Mammary epithelial cell (primary cell): ENCODE measurements at places on chromosomes 6 and 20.
A peak's percentile ranks its signal among the peaks of the same experiment; 100 is the strongest.

GRCh38 chr6:142808405-142809061, 136.4 kb downstream of the HIVEP2 start:
- no peak for DNase-seq

GRCh38 chr6:45900808-45901752, 114.6 kb downstream of the CLIC5 start:
- DNase-seq: no peak

DNA sequence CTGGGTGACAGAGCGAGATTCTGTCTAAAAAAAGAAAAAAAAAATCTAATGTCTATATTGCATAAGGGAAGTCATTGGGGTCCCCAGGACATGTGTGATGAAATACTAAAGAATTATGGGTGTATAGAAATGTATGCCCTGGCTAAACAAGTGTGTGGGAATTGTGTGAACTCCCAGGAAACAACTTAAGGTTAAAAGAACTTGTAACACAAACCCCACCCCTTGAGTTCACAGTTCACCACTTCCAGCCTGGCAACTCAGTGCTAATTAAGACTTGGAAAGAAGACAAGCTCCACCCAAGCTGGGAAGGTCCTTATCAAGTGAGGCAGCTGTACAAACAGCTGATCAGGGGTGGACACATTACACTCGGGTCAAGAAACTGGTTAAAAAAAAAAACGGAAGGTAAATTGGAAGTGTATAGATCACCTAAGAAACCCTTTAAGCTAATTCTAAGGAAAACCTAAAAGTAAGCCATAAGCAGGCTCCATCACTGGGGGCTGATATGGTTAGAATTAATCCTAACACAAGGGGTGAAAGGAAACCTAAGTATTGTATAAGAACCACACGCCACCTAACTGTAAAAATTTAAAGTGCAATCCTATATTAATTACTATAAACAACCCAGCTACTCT, 25.2 kb downstream of the HLA-A start:
- peak; percentile 60 for DNase-seq

GRCh38 chr6:14875481-14876063, 370.3 kb upstream of the JARID2 start:
- no peak for DNase-seq

DNA sequence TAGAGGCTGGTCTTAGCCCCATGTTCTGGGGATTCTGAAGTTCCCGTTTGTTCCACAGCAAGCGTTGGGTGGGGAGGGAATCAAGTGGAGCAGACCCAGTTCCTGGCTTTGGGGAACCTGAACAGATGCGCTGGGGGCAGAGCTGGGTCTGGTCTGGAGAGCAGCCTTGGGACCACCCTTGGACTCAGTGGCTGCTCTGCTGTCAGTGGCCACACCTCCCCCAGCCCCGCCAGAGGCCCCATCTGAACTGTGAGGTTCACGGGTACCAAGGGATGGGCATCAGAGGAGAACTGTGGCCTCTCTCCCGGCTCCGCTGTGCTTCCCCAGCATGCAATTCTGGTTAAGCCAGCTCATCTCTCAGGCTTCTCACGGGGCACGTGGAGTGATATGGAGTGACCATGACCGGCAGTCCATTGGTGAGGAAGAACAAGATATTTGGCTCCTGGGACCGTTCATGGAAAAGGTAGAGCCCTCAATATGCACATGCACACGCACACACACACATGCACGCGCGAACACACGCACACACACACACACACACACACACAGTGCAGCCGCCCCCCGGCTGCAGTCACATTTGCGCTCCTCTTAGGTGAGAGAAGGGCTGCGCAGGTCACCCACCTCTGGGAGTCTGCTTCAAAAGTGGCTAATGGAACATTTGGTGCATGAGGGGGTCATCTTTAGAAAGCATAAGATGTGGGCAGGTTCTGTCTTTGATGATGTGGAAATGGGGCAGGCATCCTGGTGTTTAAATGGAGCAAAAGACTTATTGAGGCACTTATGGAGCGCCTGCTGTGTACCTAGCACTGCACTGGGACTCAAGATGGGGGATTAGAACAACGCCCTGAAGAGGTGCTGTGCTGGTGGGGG, 6.0 kb downstream of the DLGAP4 start:
- DNase-seq: no peak

- peak; percentile 85 for DNase-seq
Observed at GRCh38 chr20:37095599-37096414, at the start of gene RBL1. Gene RBL1 (minus strand): TSS chr20:37095997. CDS start chr20:37095928, 69 bp downstream.

GRCh38 chr6:108869876-108870275, 21.7 kb downstream of the ARMC2 start:
- DNase-seq: no peak

GRCh38 chr6:24490948-24491347, 1.6 kb upstream of the GPLD1 start:
- DNase-seq: no peak

GRCh38 chr6:42304053-42304712, 86.5 kb upstream of the MRPS10 start:
- no peak for DNase-seq

GRCh38 chr6:43771858-43772680, 2.1 kb downstream of the VEGFA start:
- DNase-seq: peak; percentile 62

DNA sequence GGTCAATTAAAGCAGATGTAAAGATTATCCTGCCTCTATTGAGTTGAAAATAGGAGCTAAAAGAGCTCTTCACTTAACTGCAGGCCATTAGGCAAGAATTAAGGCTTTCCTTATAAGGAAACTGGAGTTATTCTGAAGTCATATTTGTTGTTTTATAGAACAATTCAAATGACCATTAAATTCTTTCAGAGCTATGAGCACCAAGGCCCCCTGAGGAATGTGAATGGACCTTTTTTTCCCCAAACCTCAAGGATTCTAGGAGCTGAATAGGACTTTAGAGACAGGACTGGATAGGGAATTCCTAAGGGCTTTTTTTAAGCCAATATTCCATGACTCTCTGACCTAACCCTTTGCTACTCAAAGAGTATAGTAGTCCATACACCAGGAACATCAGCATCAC, 565.7 kb upstream of the BTBD3 start:
- no peak for DNase-seq

DNA sequence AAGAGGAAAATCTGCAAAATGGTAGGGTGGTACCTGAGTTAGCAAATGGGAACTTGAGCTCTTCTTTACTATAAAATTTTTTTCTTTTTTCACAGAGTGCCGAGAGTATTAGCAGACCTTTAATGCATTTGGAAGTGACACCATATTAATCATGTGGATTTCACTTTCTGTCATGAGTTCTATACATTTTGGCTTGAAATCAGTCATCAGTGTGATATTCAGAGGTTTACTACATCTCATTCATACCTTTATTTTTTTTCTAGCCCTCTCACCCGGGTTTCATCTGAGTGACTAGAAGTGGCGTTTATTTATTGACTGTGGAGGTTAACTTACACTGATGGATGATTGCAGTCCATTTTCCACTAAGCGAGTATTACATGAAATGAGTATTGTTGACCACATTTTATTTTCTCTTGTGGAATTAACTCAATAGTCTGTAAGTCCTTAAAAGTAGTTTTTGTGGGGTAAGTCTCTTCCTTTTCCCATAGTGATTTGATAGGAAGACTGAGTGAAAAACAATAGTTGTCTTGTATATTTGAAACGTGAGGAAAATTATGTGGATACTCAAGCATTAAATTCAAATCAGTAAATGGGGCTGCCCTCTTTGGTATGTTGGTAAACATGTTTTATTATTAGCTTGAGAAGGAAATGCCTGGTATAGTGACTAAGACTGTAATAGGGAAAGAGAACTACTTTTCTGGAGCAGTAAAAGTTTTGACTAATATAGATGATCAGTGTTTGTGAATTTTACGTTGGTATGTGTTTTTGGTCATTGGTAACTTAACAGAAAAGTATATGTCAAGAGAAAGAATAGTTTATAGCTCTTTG, 55.5 kb downstream of the JARID2 start:
- DNase-seq: no peak

- no peak for DNase-seq
Observed at GRCh38 chr20:58647162-58647795, 3.8 kb upstream of the STX16 start.

GRCh38 chr20:29763821-29764511, 1493.5 kb upstream of the DEFB115 start:
- DNase-seq: no peak

DNA sequence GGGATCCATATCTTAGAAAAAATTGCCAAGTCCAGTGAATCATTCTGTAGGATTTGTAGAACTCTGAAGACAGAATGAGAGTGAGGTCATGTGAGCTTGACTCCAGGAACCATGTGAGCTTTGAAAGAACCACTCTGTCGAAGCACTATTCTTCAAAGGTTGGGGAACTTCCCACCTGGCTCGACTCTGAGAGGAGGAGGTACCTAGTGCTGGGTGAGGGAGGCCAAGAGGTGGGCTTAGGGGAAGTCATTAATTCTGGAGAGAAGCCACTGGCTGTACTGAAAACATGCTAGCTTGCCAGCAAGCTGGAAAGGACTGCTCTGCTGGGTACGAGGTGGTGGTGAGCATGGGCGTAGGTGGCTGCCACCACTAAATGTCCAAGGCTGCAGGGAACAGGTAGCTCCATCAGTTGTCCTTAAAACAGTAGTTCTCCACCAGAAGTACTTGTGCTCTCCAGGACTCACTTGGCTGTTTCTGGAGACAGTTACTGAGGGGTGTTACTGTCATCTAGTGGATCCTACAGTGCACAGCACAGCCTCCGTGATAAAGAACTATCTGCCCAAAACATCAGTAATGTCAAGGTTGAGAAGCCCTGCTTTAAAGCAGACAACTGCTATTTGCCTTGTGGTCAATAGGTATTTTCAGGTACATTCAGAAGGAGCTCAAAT, 34.7 kb upstream of the SYNJ2 start:
- no peak for DNase-seq

DNA sequence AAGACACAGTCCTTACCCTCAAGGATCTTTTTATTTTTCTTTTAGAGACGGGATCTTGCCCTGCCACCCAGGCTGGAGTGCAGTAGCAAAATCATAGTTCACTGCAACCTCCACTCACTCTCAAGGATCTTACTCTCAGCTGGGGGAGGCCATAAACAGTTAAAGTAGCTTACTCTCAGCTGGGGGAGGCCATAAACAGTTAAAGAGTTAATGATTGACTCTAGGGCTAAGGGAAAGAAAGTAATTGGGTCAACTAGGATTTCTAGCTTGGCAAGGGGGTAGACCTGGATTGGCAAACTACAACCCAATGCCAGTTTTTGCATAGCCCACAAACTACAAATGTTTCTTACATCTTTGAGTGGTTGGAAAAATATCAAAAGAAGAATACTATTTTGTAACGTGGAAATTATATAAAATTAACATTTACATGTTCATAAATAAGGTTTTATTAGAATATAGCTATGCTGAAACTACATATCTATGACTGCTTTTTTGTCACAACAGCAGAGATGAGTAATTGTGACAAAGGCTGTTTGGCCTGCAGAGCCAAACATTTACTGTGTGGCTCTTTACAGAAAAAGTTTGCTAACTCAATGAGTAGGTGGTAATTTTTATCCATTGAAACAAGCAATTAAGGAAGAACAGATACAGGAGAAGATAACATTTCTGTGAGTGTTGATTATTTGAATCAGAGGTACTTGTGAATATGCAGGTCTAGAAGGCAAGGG, 46.4 kb downstream of the PTPRA start:
- no peak for DNase-seq

DNA sequence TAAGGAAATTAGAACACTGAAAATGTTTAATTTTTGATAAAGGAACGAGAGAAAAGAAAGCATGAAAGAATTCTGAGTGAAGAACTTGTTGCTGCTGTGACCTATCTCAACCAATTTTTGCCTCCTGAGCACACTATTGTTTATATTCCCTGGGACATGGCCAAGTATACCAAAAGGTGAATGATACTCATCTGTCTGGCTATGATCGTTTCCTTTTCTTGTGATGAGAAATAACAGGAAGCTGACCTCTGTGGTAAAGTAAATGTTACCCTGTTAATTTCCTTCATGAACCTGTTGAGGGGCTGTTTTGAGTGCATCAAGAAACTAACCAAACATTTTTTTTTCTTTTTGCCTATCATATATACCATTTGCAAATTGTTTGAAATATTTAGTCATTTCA, 69.1 kb downstream of the FIG4 start:
- peak; percentile 53 for DNase-seq

DNA sequence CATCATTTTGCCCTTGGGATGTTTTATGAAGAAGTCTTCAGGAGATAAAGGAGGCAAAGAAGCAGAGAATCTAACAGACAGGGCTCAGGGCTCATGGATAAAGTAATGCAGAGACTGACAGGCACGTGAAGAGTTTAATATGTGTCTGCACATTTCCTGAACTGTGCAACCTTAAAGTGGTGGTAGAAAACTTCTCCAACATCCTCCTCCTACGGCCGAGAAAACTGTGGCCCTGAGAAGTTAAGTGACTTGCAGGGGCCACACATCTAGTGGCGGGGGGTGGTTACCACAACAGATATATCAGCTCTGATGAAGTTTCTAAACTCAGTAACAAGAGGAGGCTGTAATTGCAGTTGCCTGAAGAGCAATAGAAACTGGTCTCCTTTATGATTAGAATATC, 61.0 kb downstream of the SOBP start:
- DNase-seq: no peak

DNA sequence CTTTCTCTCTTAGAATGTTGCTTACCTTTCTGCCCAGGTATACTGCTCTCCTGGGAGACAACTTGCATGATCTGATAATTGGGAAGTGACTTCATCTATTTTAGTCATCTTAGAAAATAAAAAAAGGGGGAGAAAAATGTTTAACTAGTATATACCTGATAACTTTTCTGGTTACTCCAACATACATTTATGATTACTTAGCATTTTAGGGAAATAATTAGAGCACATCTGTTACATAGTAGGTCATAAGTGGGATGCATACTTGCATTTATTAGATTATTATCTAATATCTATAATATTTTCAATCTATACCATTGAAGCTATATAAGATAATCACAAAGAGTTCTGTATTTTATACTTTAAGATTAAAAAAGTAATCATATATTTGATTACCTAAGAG, 193.9 kb upstream of the EYS start:
- no peak for DNase-seq

- no peak for DNase-seq
Observed at GRCh38 chr6:89797317-89797716, 22.3 kb downstream of the MDN1 start.

- no peak for DNase-seq
Observed at GRCh38 chr6:24927985-24928745, 7.6 kb downstream of the RIPOR2 start.

DNA sequence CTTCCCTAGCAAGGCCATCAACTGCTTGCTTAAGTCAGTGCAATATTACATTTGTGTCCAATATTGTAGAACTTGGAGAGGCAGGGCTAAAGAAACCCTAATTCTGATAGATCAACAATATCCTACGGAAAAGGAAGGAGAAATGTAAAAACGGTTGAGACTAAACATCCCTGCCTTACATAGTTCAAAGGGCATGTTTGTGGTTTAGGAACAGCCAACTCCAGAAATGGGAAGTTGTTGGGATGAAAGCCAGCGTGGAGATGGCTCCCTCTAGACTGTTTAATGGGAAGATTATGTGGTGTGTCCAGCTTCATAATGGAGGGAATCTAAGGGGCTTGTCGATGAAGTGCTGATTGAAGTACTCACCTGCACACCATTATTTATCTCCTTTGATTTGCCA, 145.3 kb upstream of the TENT5A start:
- no peak for DNase-seq

GRCh38 chr6:123849406-123849805, 45.7 kb downstream of the NKAIN2 start:
- no peak for DNase-seq
